ENCODE measurements at places on chromosomes 1 and 21.

DNA sequence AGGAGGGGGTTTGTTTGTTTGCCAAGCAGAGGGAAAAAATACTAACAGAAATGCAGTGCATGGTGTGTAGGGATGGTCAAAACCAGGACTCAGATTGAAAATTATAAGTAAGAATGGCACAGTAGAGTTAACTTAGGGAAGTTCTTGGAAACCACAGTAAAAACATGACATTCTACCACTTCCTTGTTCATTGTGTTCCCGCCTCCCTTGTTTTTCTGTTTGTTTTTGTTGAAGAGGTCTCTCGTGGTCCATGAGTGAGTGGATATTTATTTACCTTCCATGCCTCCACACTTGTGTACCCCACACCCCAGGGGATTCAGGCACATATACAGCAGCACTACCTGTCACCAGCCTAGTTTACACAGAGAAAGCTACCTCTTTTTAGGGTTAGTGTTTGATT lies 69.6 kb downstream of the OLFML2B start:
- no peak for DNase-seq

DNA sequence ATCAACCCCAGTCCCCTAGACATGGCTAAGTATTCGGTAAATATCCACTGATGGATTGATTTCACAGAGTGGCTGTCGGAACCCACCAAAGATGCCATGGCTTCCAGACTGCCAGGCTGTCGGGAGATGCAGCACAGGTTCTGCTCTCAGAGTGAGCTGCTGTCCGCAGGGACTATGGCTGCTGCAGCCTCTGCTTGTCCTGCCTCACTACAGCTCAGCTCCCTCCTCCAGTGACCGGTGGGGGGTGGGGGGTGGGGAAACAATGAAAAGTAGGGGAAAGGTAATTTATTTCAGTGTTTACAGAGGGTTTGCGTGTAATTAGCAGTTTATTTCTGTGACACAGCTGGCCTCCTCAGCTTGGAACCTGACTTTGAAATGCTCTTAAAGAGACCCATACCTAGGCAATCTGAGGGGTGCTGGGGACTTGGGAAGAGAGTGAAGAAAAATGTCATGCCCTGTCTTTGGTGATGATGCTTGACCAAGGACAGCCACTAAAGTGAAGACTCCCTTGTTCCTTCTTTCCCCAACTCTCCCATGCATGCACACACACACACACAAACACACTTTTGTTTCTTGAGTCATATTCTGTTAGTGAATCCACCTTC lies 109.0 kb downstream of the CACNA1E start:
- DNase-seq: no peak

GRCh38 chr1:217943361-217943760 lies 312.2 kb downstream of the SPATA17 start:
- DNase-seq: no peak

DNA sequence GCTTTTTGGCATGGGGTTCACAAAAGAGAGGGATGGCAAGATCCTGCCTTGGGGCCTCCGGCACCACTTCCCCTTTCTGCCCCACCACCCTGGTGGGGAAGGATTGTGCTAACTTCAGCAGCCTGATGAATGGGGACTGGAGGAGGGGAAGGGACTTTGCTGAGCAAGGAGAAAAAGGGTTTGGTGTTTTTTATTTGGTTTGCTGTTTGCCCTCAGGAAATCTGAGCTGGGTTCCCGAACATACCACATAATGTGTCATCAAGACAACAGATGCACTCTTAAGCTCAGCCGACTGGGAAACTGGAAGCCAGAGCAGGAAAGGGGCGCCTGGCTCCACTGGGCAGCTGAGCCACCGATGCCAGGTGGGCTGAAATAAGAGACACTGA lies 19.8 kb downstream of the OLFML2B start:
- no peak for DNase-seq

GRCh38 chr1:25657883-25658760 lies 41.5 kb downstream of the MAN1C1 start:
- no peak for DNase-seq

DNA sequence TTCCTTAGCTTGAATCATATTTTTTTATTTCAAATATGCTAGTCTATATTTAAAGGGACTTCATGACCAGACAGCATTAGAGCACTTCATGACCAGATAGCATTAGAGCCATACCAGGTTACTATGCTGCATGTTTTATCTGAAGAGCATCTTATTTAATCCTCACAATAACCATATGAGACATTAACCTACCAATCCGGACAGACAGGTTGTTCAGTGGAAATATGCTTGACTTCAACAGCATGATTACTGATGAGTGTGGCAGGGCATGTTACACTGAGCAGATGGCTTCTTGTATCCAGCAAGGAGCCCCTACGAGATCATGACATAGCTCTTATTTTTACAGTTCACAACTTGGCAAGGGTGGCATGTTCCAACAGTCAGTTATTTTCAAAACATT lies 85.0 kb upstream of the KCTD3 start:
- no peak for DNase-seq

DNA sequence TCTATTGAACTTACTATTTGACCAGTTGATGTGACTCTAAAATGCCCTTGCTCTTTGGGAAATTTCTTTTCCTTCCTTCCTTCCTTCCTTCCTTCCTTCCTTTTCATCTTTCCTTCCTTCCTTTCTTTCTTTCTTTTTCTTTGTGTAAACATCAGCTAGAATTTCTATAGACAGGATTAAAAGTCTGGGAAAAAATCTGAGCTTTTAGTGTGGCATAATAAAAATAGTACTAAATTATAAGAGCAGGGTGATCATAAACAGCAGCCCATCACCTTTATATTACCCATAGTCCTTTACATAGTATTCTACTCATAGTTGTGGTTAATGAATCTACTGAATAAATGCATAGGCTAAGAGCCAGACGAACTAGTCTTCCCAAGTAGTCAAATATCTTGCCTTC lies 281.0 kb upstream of the DAB1 start:
- no peak for DNase-seq

GRCh38 chr1:219993554-219994433 lies 52.5 kb downstream of the EPRS1 start:
- DNase-seq: no peak

GRCh38 chr1:29827237-29827750 lies 591.0 kb downstream of the PTPRU start:
- DNase-seq: no peak

- DNase-seq: no peak
Observed at GRCh38 chr1:65393347-65393746, 27.1 kb upstream of the LEPR start.

- DNase-seq: peak; percentile 95
Observed at GRCh38 chr1:12173631-12174121, 6.9 kb downstream of the TNFRSF1B start.

GRCh38 chr1:69737527-69738185 lies 169.9 kb downstream of the LRRC7 start:
- DNase-seq: no peak

GRCh38 chr21:45248893-45249381 lies 38.8 kb downstream of the POFUT2 start:
- DNase-seq: no peak

DNA sequence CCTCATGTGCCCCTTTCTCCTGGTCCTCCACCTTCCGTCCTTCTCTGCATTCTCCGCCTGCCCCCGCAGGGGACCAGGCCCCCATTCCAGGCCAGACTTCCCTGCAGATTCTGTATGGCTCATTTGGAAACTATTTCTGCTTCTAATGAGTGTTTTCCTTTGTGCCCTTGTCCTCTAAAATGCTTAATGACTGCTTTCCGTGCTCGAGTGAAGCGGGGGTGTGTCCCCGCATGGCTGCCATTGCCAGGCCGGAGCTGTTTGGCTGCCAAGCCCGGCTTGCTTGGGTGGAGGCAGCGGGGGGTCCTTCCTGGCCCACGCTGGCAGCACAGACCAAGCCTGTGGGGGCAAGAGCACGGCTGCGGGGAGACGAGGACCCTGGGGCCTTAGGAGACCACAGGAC lies 299.3 kb upstream of the VAMP3 start:
- no peak for DNase-seq

- no peak for DNase-seq
Observed at GRCh38 chr1:49226758-49227157, 450.1 kb upstream of the BEND5 start.

- no peak for DNase-seq
Observed at GRCh38 chr1:109218516-109218915, 4.8 kb downstream of the SARS1 start.

DNA sequence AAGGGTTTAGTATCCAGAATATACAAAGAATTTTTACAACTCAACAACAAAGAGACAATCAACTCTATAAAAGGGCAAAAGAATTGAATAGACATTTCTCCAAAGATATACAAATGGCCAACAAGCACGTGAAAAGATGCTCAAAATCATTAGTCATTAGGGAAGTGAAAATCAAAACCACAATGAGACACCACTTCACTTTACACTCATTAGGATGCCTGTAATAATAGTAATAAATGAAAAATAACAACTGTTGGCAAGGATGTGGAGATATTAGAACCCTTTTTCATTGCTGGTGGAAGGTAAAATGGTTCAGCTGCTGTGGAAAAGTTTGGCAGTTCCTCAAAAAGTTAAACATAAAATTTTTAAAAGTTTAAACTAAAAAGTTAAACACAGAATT lies 7.0 kb upstream of the ABCD3 start:
- no peak for DNase-seq

- DNase-seq: no peak
Observed at GRCh38 chr1:17849216-17849615, 94.1 kb downstream of the ACTL8 start.

DNA sequence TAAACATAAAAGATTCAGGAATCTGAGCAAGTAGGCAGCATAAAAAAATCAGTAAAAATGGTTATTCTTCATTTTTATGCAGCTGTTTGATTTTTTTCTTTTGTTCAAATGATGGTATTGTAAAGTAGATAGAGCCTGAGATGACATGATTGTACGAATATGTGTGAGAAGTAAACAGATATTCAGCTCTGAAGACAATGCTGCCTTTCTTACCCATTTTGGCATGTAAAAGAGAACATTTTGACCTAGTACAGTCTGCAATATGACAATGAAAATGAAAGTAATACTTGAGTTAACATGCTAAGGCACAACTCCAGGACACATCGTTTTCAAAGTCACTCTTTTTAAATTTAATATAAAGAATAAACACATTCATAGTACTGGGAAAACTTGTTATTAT lies 95.7 kb upstream of the NCAM2 start:
- no peak for DNase-seq

GRCh38 chr1:182113879-182114626 lies 52.5 kb upstream of the ZNF648 start:
- no peak for DNase-seq

DNA sequence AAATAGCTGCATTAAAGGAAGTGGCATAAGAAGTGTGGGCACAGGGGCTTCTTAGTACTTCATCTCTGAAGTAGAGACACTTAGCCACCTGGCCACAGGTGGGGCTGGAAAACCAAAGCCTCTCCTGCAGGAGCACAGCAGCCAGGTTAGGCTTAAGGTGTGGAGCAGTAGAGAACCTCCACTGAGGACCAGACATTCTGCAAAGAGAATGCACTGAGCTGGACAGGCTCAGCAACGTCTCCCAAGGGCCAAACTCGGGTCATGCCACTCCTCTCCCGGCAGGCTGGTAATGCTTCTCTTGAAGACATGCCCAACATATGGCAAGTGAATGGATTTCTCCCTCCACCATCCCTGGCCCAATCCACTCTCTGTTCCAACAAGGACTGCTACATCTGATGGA lies 33.0 kb upstream of the LRRC38 start:
- no peak for DNase-seq

DNA sequence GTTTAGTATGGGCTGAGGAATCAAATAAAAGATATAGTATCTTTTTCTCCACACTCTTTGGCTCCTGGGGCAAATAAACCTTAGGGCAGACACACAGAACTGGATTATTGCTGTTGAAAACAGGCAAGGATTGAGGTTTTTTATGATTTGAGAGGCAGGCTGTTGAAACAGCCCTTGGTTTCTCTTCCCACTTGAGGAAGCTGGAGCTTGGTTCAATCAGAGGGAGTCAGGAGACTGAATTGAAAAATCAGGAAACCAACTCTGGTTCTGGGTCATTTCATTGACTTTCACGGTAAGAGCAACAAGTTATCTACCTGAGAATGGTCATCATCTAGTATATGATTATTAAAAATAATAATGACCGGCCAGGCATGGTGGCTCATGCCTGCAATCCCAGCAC lies 108.4 kb downstream of the CNIH3 start:
- DNase-seq: no peak

GRCh38 chr1:243433737-243434370 lies 178.0 kb downstream of the SDCCAG8 start:
- DNase-seq: no peak

GRCh38 chr1:163467289-163467688 lies 145.5 kb downstream of the NUF2 start:
- no peak for DNase-seq

DNA sequence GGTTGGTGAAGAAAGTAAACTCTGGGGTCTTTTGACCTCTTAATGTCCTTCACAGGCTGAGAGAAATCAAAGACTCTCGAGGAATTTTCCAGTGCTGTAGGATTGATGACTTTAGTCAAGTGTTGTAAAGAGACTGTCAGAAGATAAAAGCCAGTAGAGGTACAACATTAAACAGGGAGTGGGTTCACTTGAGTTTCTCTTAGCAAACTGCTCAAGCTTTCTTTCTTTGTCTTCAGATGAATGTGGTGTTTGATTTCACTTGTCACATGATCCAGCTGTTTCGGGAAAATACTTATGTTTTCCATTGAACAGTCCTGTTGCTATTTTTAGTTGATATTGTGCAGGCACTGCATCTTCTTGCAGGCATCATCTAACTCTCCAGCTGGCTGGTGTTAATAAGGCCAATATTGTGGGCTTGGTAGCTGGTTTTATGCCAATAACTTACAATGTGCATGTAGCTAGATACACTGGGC lies 45.6 kb downstream of the XCL2 start:
- no peak for DNase-seq

Measured in activated CD8-positive, alpha-beta memory T cell treated with anti-CD3 and anti-CD28 coated beads for 4 hours (primary cell).